ENCODE measurements at places on chromosomes 6 and 20.

- no peak for DNase-seq
Observed at GRCh38 chr6:19943042-19943441, 105.9 kb downstream of the ID4 start.

GRCh38 chr6:28767133-28767532, 156.7 kb downstream of the TRIM27 start:
- no peak for DNase-seq

DNA sequence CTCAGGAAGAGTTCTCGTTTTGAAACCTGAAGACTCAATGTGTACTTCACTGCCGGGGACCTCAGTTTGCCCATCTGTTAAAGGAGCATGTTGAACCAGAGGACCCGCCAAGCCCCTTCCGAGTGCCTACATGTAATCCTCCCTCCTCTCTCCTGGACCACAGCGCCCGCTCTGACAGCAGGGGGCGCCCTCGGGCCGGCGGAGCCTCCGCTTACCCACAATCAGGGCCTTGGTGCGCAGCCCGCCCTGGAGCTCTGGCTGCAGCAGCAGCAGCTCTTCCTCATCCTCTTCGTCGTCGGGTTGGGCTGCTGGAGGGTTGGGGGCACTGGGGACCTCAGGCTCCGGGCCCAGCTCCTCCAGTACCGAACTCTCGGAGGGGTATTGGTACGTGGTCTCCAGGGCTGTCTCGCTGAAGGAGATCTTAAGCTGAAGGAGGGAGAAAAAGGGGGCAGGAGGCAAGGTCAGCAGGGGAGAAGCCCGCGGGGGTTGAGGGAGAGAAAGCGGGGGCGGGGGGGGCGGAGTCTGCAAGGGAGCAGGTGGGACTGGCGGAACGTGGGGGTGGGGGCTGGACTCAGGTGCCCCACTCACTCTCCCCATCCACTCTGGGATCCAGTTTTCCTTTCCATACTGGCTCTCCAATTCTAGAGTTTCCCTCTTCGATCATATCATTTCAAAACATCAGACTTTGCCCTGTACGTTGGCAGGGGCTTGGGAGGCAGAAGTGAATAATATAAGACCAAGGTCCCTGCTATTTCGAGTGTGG, 6.3 kb upstream of the DHX16 start:
- DNase-seq, result peak; percentile 71

DNA sequence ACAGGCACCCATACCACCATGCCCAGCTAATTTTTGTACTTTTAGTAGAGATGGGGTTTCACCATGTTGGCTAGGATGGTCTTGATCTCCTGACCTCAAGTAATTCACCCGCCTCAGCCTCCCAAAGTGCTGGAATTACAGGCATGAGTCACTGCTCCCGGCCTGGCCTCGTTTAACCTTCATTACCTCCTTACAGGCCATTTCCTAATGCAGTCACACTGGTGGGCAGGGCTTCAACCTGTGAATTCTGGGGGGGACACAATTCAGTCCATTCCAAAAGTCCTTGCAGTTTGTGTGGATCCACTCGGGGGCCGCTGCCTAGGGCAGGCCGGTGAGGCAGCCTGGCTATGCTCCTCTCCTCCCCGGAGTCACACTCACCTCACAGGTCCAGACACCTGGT, 112.4 kb upstream of the SNX9 start:
- no peak for DNase-seq

DNA sequence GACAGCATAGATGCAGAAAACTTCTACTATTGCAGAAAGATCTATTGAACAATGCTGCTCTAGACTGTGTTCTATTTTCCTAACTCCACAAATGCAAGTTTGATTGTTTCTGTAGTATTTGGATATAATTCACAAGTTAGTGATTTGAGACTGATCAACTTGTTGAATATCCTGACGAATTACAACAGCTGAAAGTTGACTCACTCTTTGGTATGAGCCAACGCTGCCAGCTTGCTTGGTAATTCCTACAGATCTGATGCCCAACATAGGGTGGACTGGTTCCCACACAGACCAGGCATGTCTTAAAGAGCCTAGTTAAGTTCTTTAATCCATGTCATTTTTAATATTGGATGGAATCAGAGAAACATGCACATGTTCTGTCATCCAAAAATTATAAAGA, 231.0 kb upstream of the RAB32 start:
- DNase-seq, result no peak

- DNase-seq, result no peak
Observed at GRCh38 chr6:158008864-158009113, 27.1 kb downstream of the SYNJ2 start.

DNA sequence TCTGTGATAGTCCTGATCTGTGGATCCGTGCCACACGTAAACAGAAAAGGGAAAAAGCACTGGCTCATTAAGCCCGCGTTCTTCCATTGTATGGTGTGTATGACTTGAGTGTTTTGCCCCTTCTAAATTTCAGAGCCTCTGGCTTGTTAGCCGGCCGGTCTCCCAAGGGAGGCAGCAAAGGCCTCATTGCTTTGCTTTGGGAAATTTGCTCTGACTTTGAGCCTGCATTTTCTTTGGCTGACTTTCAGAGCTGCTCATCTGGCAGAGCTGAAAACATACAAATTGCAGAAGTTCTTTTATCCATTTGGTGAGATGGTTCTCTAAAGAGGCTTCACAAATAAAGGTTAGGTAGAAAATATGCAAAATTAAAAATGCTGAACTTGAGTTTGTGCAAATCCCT, 123.0 kb downstream of the UTRN start:
- no peak for DNase-seq

- DNase-seq, result no peak
Observed at GRCh38 chr6:37700620-37700973, 2.9 kb upstream of the MDGA1 start.

GRCh38 chr20:8152847-8153246, 20.8 kb downstream of the PLCB1 start:
- DNase-seq, result no peak

DNA sequence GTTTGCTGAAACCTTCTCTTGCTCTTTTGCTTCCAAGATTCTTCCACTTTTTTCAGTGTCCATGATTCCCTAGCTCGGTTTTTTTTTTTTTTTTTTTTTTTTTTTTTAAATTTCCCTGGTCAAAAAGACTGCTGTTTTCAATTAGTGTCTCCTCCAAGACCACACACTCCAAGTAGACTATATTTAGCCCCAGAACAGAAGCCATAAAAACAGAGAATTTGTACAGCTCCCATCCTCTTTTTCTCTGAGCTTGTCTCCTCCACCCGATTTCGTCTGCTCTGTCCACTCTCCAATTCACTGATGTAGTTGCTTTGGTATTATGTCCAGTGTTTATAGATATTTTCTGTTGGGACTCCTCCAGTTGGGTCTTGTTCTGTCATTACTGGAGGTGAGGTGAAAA, 37.6 kb downstream of the RSPH3 start:
- DNase-seq, result no peak

- no peak for DNase-seq
Observed at GRCh38 chr20:19943061-19943521, 74.1 kb upstream of the NAA20 start.

DNA sequence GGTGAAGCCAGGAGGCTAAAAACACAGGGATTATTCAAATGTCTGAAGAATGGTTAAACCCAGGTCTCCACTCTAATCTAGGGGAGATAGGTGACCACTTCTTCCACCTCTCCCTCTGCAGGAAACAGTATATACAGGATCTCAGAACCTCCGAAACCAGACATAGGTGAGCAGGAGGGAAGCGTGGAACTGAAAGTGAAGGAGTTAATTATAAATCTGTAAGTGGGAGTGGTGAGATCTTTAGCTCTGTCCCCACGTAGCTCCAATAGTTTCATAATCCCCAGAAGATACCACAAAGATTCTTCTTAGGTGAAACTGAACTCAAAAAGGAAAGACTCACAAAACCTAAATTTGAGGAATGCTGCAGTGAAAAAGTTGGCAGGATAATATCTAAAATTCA, 76.8 kb downstream of the THEMIS start:
- no peak for DNase-seq

DNA sequence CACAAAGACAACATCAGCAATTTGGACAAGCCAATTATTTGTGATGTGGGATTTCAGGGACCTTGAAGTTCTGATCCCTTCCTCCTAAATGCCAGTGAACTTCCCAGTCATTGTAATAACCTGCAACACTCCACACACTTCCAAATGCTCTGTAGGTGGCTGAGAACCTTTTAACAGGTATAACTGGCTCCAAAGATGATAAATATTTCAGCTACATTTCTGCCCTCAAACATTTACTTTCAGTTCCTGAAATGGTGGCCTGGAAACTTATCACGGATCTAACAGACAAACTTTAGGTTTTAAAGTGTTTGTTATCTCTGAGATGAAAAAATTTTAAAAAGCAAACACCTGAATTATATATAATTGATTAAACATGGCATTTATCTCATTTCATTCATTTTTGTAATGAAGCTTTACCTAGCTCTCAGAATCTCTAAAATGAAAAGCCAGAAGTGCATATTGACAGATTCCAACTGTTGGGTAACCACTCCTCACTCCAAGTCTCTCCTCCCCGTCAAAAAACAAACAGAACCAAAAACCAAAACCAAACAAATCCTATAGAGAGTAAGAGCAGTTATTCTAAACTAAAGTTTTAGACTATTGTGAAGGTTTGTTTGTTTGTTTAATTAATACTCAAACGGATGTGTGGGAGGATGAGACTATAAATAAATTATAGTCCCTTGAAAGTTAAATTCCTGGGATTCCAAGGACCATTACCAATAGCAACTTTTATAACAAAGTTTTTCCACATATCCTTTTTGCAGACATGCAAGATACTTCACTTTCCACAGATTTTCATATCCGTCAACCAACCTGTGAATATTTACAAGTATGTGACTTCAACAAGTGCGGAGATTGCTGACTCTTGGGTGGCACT, 12.4 kb upstream of the KIAA0408 start:
- DNase-seq, result no peak

GRCh38 chr6:134345789-134346188, 27.9 kb upstream of the SGK1 start:
- DNase-seq, result no peak

GRCh38 chr6:118101220-118101619, 194.2 kb downstream of the SLC35F1 start:
- no peak for DNase-seq

DNA sequence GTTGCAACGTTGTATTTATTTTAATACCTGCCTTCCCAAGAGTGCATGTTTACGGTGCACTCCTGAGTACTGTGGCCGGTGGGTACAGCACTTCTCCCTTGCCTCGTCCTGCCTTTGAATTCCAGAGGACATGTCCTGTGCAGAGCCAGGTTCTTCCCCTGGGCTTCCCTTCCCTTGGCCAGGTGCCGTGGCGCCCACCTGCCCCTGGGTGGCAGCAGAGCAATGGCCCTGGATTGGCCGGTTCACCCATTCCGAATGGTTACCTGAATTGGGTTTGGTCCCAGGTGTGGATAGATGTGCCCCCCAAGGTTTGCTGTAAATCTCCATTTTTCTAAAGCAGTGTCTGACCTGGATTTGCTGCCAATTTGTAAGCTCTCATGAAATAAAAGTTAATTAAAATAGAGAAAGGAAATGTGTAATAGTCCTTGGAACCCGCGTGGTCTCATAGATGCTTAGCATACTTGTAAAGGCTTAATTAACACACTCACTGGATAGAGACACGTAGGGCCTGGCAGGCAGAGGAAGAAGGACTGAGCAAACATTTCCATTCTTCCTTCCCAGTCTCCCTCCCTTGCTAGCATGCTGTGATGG, 40.6 kb downstream of the DTD1 start:
- DNase-seq, result no peak

- DNase-seq, result no peak
Observed at GRCh38 chr6:151757506-151757955, 50.0 kb upstream of the ESR1 start.

GRCh38 chr6:83096791-83097190, 29.3 kb downstream of the DOP1A start:
- DNase-seq, result no peak

- peak; percentile 77 for DNase-seq
Observed at GRCh38 chr6:87929843-87930288, 117.8 kb upstream of the SPACA1 start.

DNA sequence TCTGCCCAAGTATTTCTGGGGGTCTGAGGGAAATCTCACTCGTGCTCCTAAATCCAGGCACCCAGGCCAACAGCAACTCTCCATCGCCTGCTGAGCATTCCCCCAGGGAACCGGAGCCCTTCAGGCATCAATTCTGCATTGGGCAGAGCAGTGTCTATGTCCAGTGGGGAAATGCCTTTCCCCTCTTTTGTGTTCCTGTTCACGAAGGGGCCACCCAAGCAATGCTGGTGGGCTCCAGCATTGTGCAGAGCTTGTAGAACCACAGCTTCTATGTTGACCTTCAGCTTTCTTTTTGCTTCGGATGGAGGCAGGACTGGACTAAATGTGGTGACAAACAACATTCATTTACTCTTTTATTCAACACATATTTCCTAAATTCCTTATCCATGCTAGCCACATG, 27.2 kb upstream of the DDR1 start:
- DNase-seq, result no peak

DNA sequence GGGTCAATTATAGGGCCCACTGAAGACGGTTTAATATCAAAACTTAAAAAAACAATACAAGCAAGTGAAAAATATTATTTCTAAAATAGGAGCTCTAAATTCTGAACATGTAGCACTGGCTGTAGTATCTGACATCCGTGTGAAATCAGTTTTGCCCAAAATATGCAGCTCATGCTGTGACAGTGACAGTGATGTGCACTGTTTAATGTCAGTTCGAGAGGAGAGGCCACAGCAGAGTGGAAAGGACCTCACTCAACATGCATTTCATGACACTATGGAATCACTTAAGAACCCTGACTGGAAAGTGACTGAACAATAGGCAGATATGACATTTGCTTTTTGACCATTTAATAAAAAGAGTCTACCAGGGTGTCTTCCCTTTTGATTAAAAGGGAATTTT, 397.0 kb downstream of the FRK start:
- no peak for DNase-seq

GRCh38 chr20:59775687-59776055, 157.8 kb downstream of the SYCP2 start:
- no peak for DNase-seq

DNA sequence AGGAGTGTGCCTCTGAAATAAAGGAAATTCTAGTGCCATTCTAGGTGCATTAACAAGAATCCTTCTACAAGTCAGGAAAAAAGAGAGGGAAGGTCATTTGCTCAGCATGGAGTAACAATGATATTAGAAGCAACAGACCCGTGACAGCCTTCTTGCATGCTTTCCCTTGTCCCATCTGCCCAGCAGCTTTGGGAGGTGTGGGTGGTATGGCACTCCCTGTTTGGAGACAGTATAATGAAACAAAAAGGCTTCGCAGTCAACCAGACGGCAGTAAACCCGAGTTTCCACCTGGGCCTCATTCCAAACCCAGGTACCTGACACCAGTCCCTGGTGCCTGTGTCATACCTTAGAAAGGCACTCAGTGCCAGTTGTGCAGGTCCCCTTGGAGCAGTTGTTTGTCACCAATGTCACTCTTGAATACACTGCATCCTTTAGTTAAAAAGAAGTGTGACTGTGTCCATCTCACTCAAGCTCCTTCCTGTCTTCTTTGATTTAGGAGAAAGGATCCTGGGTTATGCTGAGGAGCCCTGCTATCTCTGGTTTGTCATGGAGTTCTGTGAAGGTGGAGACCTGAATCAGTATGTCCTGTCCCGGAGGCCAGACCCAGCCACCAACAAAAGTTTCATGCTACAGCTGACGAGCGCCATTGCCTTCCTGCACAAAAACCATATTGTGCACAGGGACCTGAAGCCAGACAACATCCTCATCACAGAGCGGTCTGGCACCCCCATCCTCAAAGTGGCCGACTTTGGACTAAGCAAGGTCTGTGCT, 14.7 kb downstream of the STK35 start:
- DNase-seq, result no peak

GRCh38 chr20:51164731-51165130, 141.8 kb upstream of the KCNG1 start:
- DNase-seq, result no peak
